ENCODE measurements at places on chromosomes 7 and 10.

GRCh38 chr10:84190621-84191020 lies 3.7 kb upstream of the CDHR1 start:
- no peak for DNase-seq

DNA sequence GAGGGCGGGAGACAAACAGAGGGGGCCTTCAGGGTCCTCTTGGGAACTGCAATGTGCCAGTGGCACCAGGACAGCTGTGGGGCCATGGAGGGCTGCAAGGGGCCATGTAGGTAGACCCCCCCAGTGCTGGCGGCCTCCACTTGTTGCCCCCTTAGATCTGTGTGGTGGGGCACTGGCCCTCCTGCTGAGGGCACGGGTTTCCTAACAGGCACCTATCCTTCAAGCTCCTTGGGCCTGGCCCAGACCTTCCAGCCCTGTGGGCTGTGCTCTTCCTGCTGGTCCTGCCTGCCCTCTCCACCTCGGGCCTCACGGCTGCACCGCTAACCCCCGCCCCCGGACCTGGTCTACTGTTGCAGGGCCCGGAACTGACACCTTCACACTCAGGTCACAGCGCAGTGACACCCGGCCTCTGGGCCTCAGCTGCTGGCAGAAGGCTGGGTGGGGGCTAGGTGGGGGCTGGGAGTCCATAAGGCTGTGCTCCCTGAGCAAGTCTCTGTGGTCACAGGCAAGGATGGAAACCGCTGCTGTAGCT lies 12.6 kb downstream of the RASGEF1A start:
- no peak for DNase-seq

- DNase-seq = no peak
Observed at GRCh38 chr7:80482950-80483349, 28.9 kb downstream of the GNAT3 start.

DNA sequence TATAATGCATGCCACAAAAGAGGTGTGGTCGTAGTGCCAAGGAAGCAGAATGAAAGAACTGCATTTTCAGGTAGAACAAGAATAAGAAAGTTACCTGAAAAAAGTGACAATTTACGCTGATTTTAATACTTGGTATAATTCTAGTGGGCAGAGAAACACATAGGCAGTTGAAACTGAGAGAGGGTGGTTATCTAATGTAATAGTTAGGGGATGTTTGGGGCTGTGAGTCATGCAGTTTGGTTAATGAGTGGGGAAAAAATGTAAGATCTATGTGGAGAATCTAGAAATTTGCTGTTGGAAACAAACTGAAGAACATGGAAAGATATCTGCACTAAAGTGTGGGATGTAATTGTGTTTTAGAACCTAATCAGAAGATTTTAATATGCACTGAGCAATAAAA lies 33.7 kb downstream of the ZNF37A start:
- no peak for DNase-seq

DNA sequence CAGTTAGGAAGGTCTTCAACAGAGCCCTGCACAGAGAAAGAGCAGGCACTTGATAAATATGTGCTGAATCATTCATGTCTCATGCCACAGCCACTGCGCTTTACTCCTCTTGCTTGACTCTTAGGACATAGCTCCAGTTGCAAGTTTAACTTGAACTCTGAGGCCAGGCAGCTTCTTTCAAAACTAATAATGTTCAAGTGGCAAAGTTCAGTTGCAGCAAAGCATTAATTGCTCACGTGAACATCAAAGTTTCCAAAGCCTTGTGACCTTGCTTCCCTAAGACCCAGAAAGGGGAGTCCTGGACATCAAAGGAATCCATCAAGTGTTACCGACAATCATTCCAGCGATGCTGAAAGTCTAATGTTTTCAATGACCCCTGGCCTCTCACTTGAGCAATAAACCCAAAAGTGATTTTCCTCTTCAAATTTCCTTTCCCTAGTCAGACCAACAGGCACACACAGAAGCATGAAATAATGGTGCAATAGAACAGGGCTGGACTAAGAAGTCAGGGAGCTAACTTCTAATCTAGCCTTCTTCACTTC lies 21.8 kb upstream of the TECTB start:
- no peak for DNase-seq

DNA sequence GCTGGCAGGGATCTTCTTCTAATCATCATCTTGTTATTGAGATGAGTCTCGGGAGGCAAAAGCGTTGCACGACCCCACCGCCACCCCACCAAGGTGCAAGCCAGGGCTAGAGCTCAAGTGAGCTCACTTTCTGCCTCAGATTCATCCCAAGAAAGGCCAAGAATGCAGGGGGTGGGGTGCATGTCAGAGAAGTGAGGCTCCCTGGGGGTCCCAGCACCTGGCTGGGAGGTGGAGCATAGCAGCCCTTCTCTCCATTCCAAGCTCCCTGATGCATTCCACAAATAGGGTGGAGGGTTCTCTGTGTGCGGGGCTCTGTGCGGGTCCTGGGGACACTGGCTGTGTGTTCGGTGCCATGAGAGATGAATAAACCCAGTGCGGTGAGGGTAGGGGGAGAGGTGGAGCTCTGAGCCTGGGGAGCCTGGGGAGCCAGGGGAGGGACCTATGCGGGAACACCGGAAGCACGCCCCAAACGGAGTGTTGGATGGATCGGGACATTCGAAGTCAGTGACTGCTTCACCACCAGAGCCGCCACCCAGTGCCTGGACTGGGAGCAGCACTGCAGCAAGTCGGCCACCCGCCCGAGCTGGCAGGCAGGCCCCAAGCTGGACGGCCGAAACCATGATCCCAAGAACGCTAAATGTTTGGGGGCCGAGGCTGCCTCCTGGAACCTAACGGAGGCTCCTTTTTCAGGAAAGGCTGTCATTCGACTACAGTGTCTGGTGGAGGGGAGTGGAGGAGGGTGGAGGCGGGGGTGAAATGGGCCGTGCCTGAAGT lies 17.9 kb upstream of the HMX3 start:
- DNase-seq = no peak

DNA sequence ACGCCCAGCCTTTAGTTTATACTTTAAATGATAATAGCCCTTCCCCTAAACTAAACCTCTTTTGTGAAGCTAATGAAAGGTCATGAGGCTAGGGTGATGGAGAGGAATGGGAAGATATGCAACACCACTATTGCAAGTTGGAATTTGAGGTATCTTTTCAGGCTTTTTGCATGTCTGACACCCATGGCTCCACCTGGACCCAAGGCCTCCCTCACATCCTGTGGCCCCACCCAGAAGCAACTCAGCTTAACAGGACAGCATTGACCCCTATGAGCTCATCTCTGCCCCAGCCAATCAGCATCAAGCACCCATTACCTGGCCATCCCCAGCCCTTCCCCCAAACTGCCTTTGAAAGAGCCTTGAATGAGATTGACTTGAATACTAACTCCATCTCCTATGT lies 674.2 kb upstream of the NRP1 start:
- DNase-seq = no peak

GRCh38 chr7:46139079-46139478 lies 218.0 kb upstream of the IGFBP3 start:
- no peak for DNase-seq

DNA sequence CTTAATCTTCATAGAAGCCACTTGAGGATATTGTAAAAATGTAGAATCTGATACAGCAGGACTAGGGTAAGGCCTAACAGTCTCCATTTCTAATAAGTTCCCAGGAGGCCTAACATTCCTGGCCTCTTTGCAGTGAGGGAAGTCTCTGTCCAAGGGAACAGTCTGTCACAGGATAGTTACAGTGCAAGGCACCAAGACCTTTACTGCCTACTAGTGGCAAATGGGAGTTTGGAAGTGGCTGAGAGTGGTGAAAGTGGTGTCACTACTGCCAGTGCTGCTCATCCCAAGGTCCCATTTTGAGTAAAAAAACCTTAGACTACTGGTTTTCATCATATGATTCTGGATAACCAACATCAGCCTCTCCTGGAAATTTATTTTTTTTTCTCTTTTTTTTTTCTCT lies 619.5 kb upstream of the SEMA3D start:
- DNase-seq = no peak

- no peak for DNase-seq
Observed at GRCh38 chr10:79424221-79425073, 21.0 kb downstream of the ZCCHC24 start.

DNA sequence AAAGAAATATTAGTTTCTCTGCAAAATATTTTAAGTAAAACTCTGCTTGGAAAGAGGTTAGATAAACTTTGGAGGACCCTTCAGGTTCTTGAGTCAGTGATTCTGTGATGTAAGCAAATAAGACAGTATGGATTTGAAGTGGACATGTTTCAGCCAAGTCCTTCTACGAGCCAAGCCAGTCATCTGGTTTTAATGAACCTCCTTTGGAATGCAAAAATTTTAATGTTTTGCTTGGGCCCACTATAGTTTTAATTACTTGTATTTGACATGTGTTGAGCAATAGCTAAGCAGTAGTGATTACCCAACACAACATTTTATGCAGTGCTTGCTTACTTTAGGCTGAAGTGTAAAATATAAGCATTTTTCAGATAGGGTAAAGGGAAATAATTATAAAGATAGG lies 296.3 kb upstream of the SEMA3D start:
- DNase-seq = no peak

- no peak for DNase-seq
Observed at GRCh38 chr7:102252366-102252982, 34.2 kb upstream of the SH2B2 start.

- no peak for DNase-seq
Observed at GRCh38 chr10:22444219-22444788, 99.0 kb downstream of the SPAG6 start.

DNA sequence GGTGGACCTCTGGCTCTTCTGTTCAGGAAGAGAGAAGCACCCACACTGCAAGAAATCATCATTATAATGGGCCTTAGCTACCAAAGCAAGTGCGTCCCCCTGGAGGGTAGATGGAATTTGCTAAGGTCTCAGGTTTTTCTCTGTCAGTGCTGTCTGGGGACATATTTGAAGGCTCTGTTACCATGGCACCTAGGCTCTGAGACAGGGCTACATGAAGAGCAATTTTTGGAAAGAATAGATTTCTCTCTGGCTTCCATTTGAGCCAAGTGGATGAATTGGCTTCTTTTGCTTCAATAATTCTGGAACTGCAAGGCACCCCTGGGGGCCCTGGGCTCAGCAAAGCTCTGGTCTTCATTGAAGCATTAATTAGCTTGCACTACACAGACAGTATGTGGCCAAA lies 349.1 kb upstream of the GALNT17 start:
- DNase-seq = no peak

DNA sequence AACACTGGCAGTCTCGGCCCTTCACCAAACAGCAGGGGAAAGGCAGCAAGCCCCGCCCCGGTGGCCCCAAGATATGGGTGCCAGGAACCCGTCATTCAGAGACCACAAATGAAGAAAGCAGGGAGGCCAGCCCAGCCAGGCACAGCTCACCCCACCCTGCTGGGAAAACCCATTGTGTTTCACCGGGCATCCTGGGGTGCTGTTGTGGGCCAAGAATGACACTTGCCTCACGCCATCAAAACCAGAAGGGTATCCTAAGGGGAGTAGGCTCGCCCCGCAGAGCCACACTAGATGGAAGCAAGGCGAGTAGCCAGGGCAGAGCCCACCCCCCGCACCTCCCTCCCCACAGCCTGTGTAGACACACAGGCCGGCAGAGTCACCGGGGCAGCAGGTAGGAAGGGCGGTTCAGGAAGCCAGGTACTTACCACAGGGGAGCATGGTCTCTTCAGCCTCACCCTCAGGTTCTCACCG lies 72.5 kb upstream of the KCNMA1 start:
- DNase-seq = no peak

DNA sequence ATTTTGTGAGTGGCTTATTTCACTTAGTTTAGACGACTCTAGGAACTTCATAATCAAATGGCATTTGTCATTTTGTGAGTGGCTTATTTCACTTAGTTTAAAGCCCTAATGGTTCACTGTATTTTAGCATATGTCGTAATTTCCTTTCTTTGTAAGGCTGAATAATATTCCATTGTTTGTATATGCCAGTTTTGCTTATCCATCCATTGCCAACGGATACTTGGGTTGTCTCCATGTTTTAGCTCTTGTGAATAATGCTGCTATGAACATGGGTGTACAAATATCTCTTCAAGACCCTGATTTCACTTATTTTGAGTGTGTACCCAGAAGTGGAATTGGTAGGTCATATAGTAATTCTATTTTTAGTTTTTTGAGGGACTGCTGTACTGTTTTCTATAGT lies 31.8 kb downstream of the DOCK1 start:
- DNase-seq = no peak

DNA sequence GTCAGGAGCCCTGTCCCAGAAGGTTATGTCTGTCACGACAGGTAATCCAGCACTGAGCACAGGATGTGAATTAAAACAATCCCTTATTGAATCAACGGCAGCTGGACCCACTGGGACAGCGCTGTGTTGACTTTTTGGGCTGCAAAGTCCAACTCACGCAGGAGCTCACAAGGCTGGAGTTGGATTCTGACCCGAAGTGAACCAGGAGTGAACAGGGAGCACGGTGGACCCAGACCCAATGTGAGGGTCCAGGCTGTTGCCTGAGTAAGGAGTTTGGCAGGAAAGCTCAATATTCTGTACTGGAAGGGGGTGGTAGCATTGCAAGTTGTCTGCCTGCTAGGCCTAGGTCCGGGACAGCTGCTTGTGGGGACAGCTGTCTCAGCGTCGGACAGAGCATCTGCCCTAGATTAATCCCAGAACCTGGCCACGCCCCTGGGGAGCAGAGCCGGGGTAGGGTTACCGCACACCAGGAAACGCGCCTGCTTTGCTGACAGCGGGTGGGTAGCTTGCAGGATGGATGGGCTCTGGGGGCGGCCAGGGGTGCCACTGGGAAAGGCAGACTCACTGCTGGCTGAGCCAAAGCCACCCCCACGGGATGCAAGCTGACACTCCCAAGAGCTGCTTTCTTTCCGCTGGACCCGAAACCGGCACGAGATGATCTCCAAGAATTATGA lies 24.0 kb downstream of the COL26A1 start:
- DNase-seq = peak; percentile 12

- DNase-seq = no peak
Observed at GRCh38 chr7:47710201-47710935, 128.5 kb upstream of the TNS3 start.

- no peak for DNase-seq
Observed at GRCh38 chr7:2281541-2281940, 32.7 kb downstream of the SNX8 start.

GRCh38 chr7:146503844-146504243 lies 387.2 kb downstream of the CNTNAP2 start:
- no peak for DNase-seq

- peak; percentile 41 for DNase-seq
Observed at GRCh38 chr7:87231258-87231657, 11.7 kb upstream of the TMEM243 start.

- no peak for DNase-seq
Observed at GRCh38 chr10:14653271-14654161, 121.2 kb downstream of the FAM107B start.
